ENCODE measurements at places on chromosomes 1 and 21.

DNA sequence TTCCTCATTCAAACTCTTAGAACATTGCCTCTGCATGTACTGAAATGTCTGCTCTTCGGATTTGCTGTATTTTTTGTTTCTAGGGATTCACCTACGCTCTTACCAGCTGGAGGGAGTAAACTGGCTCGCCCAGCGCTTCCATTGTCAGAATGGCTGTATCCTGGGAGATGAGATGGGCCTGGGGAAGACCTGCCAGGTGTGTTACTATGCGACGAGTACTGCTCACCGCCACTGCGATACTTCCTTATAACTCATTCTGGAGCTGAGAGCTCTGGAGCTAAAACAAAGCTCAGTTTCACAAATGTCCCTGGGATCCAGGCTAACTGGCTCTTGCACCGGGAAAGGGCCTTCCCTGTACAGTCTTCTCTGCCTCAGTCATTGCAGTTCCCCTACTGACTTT lies 10.1 kb downstream of the CHD1L start:
- no peak for DNase-seq

- no peak for DNase-seq
Measured at GRCh38 chr1:202029727-202030126, 19.3 kb downstream of the ELF3 start.

DNA sequence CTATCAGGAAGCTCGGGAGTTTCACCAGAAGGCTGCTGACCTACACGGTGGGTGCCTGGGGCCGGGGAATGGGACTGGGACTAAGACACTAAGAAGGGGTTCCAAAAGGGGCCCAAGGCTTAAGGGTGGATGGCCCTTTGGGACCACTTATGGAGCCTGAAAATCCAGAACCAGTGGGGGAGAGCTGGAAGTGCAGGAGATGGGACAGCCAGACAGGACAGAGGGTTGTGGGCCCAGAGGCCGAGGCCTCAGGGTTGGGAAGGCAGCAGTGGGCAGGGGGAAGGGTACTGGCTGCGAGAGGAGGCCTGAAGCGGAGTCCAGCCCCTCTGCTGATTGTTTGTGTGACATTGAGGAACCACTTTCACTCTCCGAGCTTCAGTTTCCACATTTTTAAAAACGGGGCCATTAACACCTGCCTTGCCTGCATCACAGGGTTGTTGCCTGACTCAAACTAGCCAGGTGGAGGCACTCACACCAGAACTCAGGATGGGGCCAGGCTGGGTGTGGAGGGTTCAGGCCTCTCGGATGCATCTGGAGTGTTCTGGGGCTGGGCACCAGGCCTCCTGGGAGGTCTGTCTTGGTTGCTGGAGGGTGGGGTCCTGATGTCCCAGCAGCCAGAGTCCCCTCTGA lies 3.0 kb downstream of the TTC24 start:
- DNase-seq = no peak

- peak; percentile 42 for DNase-seq
Measured at GRCh38 chr1:25572708-25573590, 29.5 kb downstream of the LDLRAP1 start.

DNA sequence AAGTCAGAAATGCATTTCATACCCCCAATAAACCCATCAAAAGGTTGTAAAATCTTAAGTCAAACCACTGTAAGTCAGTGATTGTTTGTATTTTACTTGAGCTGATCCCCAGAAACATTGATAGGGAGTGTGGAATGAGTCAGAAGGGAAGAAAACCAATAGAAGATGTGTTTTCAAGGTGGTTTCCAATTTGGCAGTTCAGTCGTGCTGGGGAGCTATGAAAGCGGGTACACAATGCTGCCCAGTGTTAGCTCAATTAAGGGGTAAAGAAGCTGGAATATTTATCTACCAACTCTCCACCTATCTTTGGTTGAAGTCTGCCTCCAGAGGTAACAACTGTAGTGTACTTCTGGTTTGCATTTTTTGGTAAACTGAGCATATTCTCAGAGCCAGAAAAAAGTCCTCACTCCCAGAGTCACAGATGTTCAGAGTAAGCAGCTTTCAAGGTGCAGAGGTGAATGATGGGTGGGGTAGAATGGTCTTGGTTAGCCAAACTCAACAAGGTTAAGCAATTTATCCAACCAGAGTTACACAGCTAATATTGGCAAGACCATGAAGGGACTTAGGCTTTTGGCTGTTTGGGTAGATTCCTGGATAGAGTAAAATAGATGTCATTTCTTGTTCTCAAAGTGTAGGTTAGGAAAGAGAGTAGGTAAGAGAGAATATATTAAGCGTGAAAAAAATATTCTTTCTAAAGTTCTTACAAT lies 202.9 kb upstream of the ADGRL2 start:
- no peak for DNase-seq

- no peak for DNase-seq
Measured at GRCh38 chr1:87042111-87042811, 127.8 kb downstream of the HS2ST1 start.

DNA sequence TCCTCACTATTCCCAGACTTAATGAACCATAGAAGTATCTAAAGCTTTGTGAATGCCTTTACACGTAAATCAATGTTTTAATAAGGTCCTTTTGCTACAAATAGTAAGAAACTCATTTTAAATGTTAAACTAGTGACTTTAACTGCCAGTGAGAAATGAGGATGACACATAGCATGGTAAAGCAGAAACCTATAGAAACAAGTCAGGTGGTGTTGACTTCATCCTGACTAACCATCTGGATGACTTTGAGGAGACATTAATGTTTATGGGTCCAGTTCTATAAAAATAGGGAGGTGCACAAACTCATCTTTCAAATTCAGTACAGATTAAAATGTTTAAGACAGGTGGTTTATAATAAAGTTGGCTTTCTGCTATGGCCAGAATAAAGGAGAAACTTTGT lies 85.4 kb downstream of the COLGALT2 start:
- DNase-seq = no peak

- DNase-seq = no peak
Measured at GRCh38 chr1:248851390-248851789, 7.5 kb downstream of the ZNF692 start.

DNA sequence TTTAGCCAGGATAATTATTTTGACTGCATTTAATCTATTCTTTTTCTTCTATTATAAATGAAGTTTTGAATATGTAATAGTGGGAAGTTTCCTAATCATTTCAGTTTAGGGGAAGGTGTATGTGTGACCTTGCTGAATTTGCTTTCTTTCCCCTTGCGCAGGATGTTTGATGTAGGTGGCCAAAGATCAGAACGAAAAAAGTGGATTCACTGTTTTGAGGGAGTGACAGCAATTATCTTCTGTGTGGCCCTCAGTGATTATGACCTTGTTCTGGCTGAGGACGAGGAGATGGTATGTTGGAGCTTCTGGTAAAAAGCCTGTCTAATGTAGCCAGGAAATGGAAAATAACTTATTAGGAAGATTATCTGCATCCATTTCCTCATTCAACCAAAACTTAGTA lies 33.4 kb downstream of the GNAT2 start:
- no peak for DNase-seq

GRCh38 chr1:35763201-35763600 lies 6.6 kb downstream of the CLSPN start:
- no peak for DNase-seq

DNA sequence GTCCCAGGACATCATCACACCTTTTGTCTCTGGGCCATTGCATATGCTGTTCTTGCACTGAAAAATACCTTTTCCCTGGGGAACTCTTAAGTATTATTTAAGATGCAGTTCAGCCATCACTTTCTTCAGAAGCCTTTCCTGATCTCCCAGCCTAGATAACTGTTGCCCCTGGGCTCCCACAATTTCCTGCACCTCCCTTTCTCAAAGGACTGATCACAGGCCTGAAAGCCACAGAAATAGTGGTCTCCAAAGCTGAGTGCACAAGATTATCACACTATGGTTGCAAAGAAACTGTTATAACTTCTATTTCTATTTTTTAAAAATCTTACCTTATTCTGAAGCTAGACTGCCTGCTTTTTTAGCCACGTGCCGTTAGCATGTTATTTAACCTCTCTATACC lies 2.8 kb upstream of the ZSCAN20 start:
- no peak for DNase-seq

DNA sequence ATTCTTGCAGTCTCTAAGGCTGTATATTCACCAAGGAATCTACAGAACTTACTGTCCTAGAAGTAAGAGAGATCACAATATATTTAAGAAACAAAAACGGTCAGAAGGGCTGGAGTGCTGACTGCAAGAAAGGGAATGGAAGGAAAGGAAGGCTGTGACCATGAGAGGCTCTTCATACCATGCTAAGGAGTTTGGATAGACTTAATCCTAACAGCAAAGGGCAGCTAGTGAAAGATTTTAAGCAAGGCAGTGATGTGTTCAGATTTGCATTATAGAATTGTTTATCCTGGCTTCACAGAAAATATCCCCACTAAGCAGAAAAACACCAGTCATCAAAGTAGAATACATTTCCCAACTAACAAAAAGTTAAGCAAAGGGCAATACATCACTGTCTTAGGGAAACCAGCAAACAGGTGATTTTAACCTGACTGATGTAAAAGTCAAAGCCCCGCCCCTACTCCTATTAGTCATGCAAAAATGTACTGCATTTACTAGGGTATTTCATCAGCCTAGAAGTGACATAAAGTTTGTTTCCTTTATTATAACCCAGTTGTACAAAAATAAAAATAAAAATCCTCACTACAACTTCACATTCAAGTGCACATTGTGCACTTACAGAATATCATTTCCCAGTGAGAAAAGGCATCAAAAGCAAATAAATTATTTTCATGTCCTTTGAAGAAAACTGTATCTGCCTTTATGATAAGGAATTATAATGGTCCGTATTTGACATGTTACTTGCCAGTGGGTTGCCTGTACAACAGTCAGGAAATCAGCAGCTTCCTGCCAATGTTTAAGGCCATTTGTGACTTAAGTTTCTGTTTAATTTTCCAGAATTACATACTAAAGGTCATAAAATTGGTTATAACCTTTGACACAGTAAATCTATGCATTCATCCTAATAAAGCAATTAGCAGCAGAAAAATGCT lies 17.2 kb downstream of the JAK1 start:
- DNase-seq = no peak

DNA sequence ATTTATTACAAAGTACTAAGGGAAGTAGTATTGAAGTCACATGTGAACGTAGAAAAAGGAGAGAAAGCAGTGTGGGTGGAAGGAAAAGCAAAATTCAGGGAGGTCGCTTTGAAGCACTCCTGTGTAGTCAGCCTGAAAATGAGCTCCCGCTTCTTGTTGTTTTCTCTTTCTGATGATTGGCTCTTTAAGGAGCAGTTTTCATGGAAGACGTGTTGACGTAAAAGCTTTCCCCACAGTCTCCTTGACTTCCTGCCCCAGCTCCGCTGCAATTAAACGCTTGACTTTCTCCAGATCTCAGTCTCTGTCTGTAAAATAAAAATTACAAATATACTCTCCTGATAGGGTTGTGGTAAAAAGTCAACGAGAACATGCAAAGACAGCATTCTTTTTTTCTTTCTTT lies 661.5 kb upstream of the ZP4 start:
- no peak for DNase-seq

- no peak for DNase-seq
Measured at GRCh38 chr21:29581393-29581792, 282.7 kb downstream of the BACH1 start.

- no peak for DNase-seq
Measured at GRCh38 chr1:50860256-50860655, 99.8 kb downstream of the FAF1 start.

GRCh38 chr1:220797553-220797952 lies 10.8 kb downstream of the MTARC1 start:
- no peak for DNase-seq

DNA sequence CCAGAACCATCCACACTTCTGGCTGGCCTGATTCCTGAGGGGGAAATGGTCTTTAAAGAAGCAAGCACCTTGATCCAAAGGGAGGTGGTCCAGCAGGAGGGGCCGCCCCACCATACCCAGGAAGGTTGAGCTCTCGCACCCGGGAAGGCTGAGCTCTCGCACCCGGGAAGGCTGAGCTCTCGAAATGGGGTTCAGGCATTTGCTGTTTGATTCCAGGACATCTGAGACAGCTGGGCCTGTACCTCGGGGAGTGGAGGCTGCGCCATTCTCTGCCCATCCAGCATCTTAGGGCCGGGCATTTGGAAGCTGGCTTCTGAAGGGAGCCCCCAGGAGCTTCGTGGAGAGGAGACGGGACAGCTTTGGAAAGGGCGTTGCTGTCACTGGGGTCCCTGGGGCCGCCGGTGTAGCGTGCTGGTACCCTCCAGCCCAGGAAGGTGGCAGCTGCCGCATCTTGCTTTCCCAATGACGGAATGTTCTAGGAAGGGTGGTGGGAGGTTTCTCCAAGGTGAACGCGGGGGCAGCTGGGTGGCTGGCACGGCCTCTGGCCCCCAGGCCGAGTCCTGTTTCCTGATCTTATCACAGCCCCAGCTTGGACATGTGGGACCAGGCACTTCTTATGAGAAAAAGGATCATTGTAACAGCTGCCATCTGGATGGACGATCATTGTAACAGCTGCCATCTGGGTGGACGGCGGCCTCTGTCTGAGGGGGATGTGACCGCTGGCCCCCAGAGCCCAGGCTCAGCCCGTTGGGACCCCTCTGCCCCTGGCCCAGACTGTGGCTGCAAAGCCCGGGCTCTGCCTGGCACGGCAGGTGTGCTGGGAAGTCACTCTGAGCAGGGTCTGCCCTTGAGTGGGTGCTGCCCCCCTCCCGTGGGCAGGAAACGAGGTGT lies 61.6 kb downstream of the COL18A1 start:
- DNase-seq = peak; percentile 58
